T-helper 22 cell (primary cell): ENCODE measurements at places on chromosomes 13 and 19.

- DNase-seq = no peak
Measured at GRCh38 chr13:29918845-29919244, 68.4 kb upstream of the UBL3 start.

GRCh38 chr13:75633285-75633684, 2.8 kb upstream of the LMO7 start:
- no peak for DNase-seq

DNA sequence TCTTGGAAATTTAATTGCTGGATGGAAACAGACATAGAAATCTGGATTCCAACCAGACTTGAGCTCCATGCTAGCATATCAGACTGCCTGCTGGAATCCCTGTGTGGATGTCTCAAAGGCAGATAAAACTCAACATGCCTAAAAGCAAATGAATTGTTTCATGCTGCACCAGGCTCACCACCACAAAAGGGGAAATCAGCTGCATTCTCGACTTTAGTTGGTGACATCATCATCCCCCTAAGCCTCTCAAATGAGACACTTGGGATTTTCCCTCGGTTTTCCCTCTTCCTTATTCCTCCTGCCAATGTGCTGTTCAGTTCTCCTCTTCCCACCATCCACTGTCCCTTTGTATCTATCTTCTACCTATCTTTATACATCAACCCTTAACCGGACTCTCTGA, 134.3 kb downstream of the ZDHHC20 start:
- no peak for DNase-seq

DNA sequence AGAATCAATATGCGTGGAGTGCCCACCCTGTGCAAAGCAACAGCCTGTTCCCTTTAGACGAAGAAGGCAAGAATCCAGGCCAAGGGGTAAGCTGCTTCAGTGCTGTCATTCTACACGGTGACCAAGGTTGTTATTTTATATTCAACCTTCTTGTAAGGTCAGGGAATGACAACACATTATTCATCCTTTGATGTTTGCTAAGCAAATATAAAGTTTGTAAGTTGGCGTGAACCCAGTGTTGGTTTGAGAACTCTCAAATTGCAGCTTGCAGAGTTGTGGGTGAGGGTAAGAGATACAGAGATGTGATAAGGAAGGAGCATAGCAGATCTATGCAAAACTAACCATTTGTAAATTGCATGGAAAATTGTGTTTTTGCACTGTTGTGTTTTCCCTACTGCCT, 436.7 kb downstream of the FGF9 start:
- no peak for DNase-seq

DNA sequence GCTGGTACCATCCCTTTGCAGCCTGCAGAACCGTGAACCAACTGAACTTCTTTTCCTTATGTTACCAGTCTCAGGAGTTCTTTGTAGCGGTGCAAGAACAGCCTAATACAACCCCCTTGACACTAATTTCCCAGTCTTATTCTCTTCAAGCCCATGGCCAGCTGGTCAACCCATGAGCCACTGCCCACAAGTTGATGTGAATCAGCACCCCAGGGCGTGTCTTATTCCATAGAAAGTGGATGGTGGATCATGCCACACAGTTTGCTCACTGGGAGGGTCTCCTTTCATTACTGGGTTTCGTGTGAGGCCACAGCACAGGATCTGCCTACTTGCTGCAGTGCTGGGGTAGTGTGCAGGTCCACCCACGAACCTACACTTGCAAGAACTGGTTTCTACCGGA, 27.0 kb downstream of the TEX29 start:
- DNase-seq = no peak

DNA sequence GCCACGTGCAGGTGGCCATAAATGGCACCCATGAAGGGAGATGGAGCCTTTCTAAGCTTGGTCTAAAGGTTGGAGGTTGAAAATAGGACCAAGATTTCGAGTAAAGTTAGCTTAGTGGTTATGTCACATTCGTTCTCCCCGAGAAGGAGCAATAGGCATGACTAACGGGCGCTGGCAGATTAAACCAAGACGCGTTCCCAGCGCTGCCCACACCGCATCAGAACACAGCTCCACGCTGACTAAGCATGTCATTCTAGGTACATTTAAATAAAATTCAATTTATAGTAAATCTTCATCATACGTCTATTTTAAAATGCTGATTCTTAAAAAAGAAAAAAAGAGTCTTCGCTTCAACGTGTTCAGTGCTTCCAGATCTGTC, 95.0 kb upstream of the IRS2 start:
- no peak for DNase-seq

DNA sequence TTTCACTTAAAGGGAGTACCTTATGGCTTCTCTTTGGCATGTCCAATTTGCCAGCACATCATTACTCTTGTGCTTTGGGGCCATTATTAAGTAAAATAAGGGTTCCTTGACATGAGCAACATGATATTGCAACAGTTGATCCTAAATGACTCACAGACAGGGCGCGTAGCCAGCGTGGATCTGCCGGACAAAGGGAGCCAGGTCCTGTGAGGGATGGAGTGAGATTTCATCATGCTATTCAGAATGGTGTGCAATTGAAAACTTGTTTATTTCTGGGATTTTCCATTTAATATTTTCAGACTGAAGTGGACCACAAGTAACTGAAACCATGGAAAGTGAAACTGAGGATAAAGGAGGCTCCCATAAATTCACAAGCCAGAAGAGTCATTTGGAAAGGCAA, 48.6 kb upstream of the WASF3 start:
- DNase-seq = no peak

DNA sequence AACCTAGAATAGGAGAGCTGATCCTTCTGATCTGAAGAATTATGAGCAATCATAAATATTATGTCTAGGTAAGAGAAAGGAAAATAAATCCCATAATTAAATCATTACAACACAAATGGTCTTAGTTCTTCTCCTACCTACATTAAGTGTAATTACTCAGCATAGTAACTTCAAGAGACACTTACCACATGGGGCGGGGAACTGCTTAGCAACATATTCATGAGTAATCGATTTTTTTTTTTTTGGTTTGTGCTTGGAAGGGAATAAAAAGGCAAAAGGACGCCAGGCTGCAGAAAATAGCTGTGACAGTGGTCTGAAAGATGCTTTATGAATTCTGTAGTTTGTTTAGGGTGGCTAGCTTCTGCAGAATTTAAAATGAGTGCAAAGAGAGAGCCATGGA, 103.3 kb upstream of the HTR2A start:
- no peak for DNase-seq

DNA sequence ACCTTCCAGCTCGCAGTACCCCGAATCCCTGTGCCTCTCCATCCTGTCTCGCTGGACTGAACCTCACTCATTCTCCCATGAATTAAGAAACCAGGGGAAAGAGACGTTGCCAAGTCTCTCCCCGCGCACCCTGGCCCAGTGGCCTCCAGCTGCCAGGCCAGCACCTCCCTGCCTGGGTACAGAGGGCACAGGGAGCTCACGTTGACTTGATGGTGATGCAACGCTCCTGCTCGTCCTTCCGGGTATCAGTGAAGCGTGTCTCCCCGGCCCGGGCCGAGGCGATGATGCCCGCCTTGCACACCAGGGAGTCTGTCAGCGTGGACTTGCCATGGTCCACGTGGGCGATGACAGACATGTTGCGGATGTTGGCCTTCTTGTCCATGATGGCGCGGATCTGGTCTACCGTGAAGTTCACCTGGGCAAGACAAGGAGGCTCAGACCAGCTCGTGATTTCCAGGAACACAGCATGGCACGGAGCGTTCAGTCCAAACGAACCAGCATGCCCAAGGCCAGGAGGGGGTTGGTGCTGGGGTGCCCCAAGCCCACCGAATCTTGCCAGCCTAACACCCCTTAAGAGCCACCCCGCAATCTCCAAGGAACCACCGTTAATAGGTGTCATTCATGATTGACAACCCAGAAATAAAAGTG, 1.2 kb downstream of the EEF2 start:
- no peak for DNase-seq

DNA sequence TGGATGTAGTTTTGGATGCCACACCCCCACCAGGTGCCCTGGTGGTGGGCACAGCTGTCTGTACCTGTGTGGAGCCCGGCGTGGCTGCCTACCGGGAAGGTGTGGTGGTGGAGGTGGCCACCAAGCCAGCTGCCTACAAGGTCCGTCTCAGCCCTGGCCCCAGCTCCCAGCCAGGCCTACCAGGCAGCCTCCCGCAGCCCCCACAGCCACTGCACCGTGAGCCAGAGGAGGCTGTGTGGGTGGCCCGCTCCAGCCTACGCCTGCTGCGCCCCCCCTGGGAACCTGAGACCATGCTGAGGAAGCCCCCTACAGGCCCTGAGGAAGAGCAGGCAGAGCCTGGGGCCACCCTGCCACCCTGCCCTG, 3.5 kb downstream of the CIC start:
- DNase-seq = no peak

- no peak for DNase-seq
Measured at GRCh38 chr19:16904599-16904998, 15.8 kb downstream of the F2RL3 start.

DNA sequence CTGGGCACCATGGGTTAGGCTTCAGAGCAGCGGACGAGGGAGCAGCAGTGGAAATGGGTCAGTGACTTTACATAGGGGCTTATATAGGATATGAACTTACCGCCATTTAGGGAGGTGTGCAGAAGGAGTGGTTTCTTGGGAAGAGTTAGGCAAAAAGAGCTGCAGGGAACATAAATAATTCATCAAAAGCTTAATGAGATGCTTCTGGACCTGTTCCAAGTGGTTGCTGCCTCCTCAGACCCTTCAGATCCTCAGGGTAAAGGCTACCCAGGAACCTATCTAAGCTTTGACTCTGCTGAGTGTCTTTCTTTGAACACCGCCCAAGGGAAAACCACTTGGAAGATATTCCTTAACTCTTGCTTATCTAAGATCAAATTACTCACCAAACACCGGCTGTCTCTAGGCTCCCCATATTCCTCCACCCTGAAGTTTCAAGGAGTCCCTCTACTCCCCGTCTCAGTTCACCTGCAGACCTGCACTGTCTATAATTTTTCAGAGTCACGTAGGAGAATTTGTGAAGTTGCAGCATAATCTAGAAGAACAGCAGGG, at the start of gene IGFL4:
TSS of gene IGFL4 (minus strand) at position 51 of the 549 bp plus-strand sequence. CDS start at position 11, 40 bp downstream.
- no peak for DNase-seq

DNA sequence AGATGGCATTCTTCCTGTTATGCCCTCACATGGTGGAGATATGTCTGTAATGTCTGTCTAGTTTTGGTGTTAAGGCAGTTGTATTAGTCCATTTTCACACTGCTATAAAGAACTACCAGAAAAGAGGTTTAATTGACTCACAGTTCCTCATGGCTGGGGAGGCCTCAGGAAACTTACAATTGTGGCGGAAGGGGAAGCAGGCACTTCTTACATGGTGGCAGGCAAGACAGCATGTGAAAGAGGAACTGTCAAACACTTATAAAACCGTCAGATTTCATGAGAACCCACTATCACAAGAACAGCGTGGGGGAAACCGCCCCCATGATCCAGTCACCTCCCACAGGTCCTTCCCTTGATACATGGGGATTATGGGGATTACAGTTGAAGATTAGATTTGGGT, 3.2 kb downstream of the ZNF441 start:
- DNase-seq = no peak

- no peak for DNase-seq
Measured at GRCh38 chr19:46639358-46640182, 3.6 kb upstream of the GNG8 start.

- no peak for DNase-seq
Measured at GRCh38 chr13:60482012-60482411, 85.0 kb downstream of the TDRD3 start.

DNA sequence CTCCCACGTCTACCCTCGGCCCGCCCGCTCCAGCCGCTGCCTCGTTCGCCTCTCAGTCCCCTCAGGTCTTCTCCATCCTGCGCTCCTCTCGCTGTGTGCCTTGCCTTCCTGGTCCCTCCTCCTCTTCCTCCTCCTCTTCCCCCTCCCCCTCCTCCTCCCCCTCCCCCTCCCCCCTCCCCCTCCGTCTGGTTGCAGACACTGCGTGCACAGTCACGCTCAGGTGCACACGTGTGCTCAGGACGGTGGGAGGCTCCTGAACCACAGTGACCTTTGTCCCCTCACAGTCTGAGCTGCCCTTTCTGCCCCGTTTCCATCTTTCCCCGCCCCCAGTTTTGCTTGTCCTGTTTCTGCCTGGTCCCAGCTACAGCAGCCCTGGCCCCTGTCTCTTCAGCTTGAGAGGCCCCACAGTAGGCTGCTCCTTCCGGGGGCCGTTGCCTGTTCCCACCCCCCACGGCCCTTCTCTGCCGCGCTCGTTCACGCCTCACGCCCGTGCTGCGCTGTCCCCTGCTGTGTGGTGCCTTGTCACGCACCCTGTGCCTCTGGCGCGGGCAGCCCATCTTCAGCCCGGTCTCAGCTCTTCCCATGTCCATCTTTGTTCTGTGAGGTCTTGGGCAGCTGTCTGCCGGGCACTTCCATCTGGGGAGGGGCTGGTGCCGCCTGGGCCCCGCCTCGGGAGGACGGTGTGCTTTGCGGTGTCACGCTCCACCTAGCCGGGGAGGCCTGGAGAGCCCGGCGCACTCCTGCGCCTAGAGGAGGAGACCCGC, 13.8 kb upstream of the RPS15 start:
- DNase-seq = no peak

- DNase-seq = no peak
Measured at GRCh38 chr19:16014923-16015804, 61.1 kb upstream of the TPM4 start.

DNA sequence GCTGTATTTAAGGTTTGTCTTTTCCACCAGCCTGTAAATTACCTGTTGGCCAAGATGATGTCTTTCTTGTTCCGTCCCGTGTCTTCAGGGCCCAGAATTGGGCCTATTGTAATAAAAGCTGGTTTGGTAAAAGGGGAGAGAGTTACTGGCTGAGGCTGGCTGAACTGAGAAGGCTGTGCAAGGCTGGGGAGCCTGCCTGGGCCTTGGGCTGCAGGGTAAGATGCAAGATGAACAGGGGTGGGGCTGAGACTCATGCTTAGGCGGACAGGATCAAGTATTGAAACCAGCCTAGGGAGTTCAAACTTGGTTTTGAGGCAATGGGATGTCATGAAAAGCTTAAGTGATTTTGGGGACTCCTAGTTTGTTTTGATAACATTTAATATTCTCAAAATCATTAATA, 142.3 kb downstream of the PCCA start:
- DNase-seq = no peak

DNA sequence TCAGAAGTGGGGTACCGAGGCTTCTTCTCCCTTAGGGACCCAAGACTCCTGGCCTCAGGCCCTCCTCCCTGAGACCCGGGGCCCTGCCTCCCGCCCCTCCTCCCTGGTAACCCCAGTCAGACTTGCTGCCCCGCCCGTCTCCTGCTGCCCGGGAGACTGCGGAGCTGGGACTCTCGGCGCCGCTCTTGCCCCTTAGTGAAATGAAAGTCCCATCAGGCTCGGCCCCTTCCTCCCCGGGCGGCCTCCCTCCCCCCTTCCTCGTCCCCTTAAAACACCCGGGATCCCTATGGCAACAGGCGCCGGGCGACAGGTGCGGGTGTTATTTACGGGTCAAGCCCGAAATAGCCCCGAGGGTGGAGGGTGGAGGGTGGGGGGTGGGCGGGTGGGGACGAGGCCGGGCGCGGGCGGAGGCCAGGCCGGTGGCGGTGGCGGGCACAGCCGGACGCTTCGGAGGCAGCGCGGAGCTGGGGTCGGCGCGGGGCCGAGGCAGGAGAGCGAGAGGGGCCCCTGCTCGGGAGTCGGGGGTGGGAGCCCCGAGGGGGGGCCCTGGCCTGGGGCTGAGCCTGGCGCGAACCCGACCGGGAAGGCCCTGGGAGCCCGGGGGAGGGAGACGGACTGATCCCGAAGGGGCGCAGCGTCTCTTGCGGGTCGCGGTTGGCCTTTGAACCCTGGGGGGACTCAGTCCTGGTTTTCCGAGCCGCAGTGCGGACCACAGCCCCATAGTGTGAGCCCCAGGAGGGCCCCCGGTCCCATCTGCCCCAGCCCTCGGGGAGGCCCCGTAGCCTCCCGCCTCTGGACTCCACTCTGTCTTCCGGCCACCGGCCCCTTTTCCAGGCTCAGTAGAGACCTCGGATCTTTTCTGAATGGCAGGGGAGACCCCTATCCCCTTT, at the start of gene CACNG6:
TSS of gene CACNG6 (plus strand) at position 414 of the 890 bp plus-strand sequence. CDS start 1,241 bp downstream, outside the sequence.
- no peak for DNase-seq
